ENCODE measurements at places on chromosomes 16 and 17. TPM values are rescaled to one million over a fixed set of nuclear protein-coding genes. Genes with fewer than 3 reads are reported as not detected.

DNA sequence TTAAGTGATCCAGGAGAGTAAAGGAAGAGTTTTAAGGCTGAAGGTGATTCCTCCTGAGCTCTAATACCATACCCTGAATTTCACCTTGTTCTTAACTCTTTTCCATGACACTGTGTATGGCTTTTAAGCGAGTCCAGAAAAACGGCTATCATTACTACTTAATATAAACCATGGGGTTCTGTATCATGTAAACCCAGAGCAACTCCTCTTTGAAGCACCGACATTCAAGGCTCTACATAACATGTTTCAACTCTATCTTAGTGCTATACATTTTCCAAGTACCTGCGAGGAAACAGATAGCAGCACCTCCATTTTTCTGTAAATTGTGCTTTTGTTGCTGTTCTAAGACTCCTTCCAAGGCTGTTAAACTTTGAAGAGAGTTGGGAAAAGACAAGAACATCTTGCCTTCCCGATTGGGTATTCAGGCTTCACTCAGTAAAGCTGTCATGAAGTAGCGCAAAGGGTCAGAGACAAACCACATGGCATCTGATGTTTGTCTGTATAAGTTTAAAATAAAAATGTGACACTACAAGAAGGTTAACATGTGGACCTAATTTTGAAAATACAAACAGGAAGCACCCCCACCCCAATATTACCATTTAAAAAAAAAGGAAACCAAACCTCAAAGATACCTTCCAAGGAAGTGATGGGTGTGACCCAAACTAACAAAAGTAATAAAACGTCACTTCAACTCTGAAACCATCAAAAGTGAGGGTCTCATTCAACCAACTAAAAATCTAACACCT, 3.9 kb downstream of the STAT5B start:
- DNase-seq = no peak

GRCh38 chr16:87344165-87344930, 27.2 kb upstream of the C16orf95 start:
- DNase-seq = peak; percentile 12

- no peak for DNase-seq
Measured at GRCh38 chr16:64238571-64238970, 883.3 kb downstream of the CDH11 start.

GRCh38 chr16:1614456-1615102, 2.4 kb downstream of the CRAMP1 start:
- peak; percentile 64 for DNase-seq

DNA sequence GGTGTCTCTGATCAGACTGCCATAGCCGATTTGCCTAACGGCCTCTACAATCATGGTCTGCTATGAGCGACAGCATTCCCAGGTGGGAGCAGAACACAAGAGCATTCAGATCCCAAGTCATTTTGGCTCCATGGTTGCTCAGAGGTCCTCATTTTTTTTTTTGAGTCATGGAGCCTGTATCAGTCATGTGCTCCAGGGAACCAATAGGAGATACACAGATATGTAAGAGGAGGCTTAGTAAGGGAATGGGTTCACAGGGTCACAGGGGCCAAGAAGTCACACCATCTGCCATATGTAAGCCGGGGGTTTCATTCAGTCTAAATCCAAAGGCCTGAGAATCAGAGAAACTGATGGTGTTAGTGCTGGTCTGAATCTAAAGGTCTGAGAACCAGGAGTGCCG, 36.8 kb downstream of the CPPED1 start:
- DNase-seq = no peak

DNA sequence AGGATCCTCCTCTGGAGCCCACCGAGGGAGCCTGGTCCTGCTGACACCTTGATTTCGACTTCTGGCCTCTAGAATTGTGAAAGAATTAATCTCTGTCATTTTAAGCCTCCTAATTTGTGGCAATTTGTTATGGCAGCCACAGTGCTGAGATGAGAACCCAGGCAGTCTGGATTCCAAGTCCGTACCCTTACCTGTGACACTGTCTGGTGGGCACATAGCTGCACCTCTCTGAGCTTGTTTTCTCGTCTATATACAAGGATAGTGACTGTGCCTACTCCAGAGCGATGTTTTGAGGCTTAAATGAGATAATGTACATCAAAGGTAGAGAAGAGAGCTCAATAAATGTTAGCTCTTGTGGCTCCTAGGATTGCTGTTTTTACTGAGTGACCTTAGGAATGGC, 128.4 kb upstream of the MPHOSPH6 start:
- no peak for DNase-seq

DNA sequence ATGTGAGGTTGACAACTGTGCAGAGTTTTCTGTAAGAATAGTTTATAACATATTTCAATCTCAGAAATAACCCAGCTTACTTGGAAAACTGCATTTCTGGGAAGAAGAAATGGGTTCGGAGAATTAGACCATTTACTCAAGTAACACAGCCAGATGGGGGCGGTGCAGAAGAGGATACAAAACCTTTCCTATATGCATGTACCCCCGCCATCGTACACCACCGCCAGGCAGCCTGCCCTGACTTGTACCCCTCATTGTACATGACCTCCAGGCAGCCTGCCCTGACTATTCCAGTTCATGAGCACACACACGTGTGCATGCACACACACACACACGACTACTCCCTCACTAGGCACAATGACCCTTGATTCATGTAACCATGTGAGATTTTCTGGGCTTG, 154.0 kb downstream of the C16orf78 start:
- DNase-seq = no peak

- peak; percentile 85 for DNase-seq
Measured at GRCh38 chr16:31876951-31877828, 3.6 kb downstream of the ZNF267 start.

GRCh38 chr16:88058817-88059216, 107.6 kb downstream of the BANP start:
- DNase-seq = no peak

GRCh38 chr17:16287563-16288027, 65.7 kb downstream of the CENPV start:
- DNase-seq = peak; percentile 57

- no peak for DNase-seq
Measured at GRCh38 chr17:66407864-66408263, 105.5 kb downstream of the PRKCA start.

DNA sequence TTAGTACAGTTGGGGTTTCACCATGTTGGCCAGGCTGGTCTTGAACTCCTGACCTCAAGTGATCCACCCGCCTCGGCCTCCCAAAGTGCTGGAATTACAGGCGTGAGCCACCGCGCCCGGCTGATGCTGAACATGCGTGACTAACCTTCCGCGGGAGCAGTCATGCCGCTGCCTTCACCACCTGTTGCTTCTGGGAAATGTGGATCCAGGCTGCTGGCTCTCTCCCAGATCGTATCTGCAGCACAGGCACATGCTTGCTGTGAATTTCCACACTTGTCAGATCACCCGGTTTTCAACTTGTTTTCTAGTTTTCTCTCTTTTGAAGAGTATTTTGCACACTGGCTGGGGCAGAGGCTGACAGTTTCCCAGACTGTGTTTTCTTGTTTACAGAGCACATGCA, 97.9 kb downstream of the ADCY9 start:
- DNase-seq = peak; percentile 56

DNA sequence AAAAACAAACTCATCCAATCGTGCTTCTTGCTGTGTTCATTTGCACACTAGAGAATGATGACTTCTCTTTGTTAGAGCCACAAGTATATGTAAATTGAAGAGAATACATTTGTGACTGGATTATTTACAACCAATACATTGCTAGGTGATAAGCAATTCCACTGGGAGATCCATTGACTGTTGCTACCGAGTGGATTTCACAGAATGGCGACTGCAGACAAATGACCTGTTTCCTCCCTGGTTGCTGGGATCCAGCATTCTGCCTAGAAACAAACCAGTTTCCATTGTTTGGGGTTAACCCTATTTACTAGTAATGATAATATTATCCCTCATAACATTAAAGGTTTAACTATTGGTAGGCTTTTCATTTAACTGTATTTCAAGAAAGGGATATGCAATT, 36.9 kb upstream of the CPHXL start:
- peak; percentile 24 for DNase-seq

GRCh38 chr16:59688006-59688405, 953.9 kb upstream of the GOT2 start:
- DNase-seq = no peak

DNA sequence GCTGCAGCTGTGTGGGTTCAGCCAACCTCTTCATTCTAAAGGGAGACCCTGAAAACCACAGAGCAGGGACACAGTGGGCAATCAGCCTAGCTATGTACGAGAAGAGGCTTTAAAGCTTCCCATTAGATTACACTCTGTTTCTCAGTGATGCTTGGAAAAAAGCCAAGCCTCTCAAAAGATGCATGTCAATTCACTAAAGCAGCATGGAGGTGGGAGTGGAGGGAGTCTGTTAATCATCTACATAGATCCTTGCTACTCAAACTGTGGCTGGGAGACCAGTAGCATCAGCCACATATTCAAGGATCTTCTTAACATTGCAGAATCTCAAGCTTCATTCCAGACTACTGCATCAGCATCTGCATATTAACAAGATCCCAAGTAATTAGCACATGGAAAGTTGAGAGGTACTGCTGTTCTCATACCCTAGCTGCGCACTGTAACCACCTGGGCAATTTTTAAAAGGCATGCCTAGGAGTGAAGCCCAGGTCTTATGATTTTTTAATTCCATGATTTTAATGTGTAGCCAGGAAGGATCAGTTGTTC, 305.9 kb downstream of the PMP22 start:
- no peak for DNase-seq

DNA sequence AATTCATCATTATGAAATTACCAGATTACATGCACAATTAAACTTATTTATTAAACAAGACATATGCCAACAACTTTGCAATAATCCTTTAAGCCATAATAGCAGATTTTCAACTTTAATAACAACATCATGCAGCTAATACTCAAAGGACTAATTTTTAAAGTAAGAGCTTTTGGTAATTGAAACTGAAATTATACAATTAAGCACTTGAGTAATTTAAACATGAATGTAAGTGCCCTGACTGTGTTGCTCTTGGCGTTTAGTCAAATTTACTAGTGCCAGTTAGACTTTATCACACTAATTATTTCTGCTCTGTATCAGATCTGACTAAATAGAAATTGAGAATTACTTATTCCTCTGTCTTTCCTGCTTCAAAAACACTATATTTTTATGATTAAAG, 46.8 kb upstream of the PSMD7 start:
- DNase-seq = no peak

GRCh38 chr16:77250400-77250799, 51.2 kb downstream of the SYCE1L start:
- no peak for DNase-seq

DNA sequence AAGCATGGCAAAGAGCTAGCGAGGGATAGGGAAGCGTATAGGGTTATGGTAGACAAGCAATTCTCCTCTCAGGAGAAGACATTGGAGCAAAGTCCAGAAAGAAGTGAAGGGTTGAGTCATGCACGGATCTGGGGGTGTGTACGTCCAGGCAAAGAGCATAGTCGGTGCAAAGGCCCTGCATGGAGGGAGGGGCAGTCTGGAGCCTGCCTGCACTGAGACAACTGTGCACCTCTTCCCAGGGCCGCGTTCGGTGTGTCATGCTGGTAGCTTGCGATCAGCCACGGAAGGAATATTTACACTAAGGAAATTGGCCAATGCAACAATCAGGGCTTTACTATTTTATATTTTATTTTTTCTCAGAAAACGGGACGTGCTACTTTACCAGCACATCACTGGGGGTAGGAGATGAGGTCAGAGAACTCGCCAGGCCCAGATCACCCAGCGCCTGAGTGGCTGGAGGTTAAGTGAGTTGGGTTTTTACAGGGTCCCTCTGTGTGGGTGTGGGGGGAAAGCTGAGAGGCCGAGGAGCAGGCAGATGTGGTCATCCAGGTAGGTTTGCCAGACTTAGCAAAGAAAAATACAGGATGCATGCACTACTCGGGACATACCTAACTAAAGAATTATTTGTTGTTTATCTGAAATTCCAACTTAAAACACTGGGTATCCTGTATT, 6.7 kb upstream of the B9D1 start:
- no peak for DNase-seq

DNA sequence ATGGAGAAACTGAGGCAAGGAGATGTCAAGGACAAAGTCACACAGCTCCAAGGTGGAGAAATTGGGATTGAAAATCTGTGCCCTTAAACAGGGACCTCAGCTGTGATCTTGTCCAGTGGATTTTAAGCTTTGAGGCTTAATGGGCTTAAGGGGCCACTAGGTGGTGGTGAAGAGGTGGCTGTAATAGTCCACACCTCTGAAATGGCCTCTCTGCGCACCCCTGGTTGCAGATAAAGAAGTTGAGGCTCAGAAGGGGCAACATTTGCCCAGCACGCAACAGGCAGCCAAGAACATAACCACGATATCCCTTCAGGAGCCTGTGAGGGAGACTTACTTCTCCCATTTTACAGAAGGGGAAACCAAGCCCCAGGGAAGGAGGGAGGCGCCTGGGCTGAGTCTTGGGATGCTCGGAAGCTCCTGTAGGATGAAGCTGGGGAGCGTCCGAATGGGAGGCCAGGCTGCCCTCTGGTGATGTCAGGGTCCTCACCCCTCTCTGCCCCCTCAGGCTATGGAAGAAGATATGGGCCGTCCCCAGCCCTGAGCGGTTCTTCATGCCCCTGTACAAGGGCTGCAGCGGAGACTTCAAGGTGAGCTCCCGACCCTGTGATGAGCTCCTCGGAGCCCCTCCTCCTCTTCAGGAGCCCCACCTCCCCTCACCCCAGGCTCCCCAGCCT, 43.7 kb downstream of the IL21R start:
- DNase-seq = no peak

Gene GFAP
- total RNA-seq = not detected

Gene ADGRG3
- total RNA-seq = 2.7 TPM

Gene C16orf86
- total RNA-seq = 3.7 TPM

Gene CCL17
- not detected for total RNA-seq

Gene ARL5C
- total RNA-seq = not detected

Gene SMIM36
- not detected for total RNA-seq

Data from dermis blood vessel endothelial cell (primary cell).